Breast epithelium (tissue), 4 donors: ENCODE measurements at places on chromosomes 2 and 18. TPM values are rescaled to one million over a fixed set of nuclear protein-coding genes. Genes with fewer than 3 reads are reported as not detected.

The GPR39 gene
- total RNA-seq = 0.16 TPM

The MLPH gene
- total RNA-seq = 223 TPM

DNA sequence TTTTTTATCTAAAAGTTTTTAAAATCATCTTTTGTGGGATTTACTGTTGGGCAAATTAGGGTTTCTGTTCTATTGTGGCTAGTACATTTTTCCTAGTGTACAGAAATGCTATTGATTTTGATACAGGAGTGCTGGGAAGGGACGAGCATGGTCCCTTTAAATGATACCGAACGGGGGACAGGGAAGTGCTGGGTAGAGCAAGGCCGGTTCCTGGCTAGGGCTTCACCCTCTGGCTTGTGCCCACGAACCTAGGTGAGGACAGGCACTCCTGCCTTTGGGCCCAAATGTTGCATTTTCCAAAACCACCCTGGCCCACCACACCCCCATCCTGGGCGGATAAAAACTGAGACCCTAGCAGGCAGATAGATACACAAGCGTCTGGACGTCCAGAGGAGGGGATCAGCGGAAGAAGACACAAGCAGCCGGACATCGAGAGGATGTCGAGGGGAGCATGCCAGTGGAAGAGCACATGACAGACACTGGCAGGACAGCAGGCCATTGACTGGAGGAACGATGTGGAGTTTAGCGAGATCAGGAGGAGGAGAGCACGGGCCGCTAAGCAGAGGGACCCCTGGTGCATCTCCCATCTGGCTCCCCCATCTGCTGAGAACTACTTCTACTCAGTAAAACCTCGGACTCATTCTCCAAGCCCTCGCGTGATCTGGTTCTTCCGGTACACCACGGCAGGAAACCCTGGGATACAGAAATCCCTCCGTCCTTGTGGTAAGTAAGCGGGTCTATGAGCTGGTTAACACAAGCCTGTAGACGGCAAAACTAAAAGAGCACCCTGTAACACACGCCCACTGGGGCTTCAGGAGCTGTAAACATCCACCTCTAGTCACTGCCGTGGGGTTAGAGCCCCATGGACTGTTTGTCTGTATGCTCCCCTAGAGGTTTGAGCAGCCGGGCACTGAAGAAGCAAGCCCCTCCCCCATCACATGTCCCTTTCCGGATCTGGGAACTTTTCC lies 13.5 kb upstream of the CALCRL start:
- no peak for DNase-seq
- H3K27ac ChIP-seq = no peak overlapping the region
- H3K4me3 ChIP-seq = peak overlapping the region; percentile 37
- H3K27me3 ChIP-seq = no peaks in the 10 kb centered on the region
- peaks cover 7% of the 10 kb centered on the region for H3K36me3 ChIP-seq

- no peak overlapping the region for H3K4me3 ChIP-seq
- H3K36me3 ChIP-seq = no peaks in the 10 kb centered on the region
- no peaks in the 10 kb centered on the region for H3K4me1 ChIP-seq
Measured at GRCh38 chr2:175111200-175111657, 56.8 kb downstream of the ATF2 start.

The RGPD3 gene
- total RNA-seq = 1.6 TPM

DNA sequence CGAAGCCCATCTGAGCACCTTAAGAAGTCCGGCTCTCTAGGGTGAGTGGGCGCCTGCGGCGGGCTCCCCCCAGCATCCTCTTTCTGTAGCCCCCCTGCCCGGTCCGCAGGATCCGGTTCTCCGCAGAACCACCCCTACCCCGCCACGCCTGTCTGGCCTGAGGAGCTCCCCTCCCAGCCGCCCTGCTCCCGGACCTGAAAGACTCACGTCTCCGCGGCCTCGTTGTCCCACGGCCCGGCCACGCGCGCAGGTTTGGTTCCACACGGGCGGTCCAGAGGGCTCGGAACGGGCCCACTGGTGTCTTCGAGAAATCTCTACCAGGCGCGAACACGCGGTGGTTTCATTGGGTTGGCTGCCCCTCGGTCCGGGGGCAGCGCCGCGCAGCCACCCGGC lies 237 bp downstream of the SLC39A6 start:
- H3K36me3 ChIP-seq = no peaks in the 10 kb centered on the region
- no peak for DNase-seq
- H3K27me3 ChIP-seq = no peaks in the 10 kb centered on the region
- peak overlapping the region; percentile 90 for H3K4me3 ChIP-seq
- peak overlapping the region; percentile 98 for H3K27ac ChIP-seq

GRCh38 chr18:57294547-57294946 lies 57.8 kb upstream of the ST8SIA3 start:
- no peaks in the 10 kb centered on the region for H3K36me3 ChIP-seq
- H3K4me1 ChIP-seq = no peaks in the 10 kb centered on the region

The FSHR gene
- total RNA-seq = not detected

- no peak overlapping the region for H3K27ac ChIP-seq
- DNase-seq = no peak
- no peak overlapping the region for H3K4me3 ChIP-seq
- no peaks in the 10 kb centered on the region for H3K36me3 ChIP-seq
- no peaks in the 10 kb centered on the region for H3K4me1 ChIP-seq
Measured at GRCh38 chr2:55239656-55240222, 7.3 kb downstream of the RPS27A start.

The GEN1 gene
- 3.6 TPM for total RNA-seq

DNA sequence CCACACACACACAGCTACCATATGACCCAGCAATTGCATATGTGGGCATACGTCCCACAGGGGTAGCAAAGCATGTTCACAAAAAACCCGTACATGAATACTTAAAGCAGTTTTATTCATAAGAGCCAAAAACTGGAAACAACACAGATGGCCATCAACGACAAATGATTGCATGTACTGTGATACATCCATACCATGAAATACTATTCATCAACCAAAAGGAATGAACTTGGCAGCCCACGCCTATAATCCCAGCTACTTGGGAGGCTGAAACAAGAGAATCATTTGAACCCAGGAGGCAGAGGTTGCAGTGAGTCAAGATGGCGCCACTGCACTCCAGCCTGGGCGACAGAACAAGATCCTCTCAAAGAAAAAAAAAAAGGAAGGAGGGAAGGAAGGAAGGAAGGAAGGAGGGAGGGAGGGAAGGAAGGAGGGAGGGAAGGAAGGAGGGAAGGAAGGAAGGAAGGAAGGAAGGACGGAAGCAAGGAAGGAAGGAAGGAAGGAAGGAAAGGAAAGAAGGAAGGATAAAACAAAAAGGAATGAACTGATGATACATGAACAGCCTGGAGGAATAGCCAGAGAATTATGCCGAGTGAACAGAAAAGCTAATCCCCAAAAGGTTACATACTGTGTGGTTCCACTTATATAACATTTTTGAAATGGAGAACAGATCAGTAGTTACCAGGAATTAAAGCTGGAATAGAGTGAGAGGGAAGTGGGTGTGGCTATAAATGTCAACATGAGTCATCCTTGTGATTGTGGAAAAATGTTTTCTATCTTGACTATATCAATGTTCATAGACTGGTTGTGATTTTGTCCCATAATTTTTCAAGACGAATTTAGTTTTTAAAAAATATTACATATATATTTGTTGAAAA lies 19.6 kb upstream of the YPEL5 start:
- no peaks in the 10 kb centered on the region for H3K4me1 ChIP-seq
- H3K36me3 ChIP-seq = no peaks in the 10 kb centered on the region
- H3K27ac ChIP-seq = no peak overlapping the region
- H3K27me3 ChIP-seq = no peaks in the 10 kb centered on the region
- DNase-seq = no peak

The DLX2 gene
- total RNA-seq = 0.44 TPM

DNA sequence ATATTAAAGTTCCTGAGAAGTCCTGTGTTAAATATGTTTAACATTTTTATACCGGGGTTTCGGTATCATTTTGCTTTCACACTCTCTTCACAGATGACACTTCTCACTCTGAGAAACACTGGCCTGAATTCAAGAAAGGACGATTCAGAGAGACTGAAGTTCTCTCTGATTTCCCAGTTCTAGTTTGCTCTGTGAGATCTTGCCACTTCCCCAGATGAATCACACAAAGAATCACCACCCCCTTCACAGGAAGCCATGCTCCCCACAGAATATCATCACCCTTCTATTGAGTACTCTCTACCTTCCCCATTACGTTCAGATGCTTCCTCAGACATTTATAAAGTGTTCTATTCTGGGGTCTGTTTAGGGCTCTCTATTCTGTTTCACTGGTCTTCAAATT lies 16.1 kb upstream of the CD207 start:
- no peak overlapping the region for H3K4me3 ChIP-seq
- no peaks in the 10 kb centered on the region for H3K27me3 ChIP-seq
- H3K27ac ChIP-seq = no peak overlapping the region
- H3K4me1 ChIP-seq = no peaks in the 10 kb centered on the region
- DNase-seq = no peak
- no peaks in the 10 kb centered on the region for H3K36me3 ChIP-seq

DNA sequence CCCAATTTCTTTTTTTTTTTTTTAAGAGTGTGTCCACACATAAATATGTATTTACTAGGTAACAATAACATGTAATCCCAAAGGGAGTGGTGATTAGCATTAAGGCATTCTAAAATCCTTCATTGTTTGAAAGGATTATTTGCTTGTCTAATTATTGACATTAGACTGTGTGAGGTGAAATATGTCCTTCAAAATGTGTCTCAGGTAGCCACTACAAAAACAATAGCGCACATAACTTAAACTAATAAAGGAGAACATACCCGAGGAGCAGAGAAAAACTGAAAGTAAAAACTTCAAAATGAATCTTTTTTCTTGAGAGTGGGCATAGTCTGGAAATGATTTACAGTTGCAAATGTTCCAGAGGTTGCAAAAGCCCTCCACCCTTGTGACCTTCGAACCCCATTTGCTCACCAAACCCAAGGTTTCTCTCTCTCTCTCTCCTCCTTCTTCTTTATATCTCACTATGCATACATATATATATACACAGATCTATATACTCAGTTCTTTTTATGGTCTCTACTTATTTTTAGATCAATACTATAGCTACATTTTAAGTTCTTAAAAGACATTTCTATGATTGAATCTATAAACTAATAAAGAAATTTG lies 24.4 kb upstream of the FRZB start:
- no peak overlapping the region for H3K27ac ChIP-seq
- no peaks in the 10 kb centered on the region for H3K27me3 ChIP-seq

GRCh38 chr2:121777699-121778058 lies 22.2 kb downstream of the TSN start:
- no peaks in the 10 kb centered on the region for H3K27me3 ChIP-seq
- no peak overlapping the region for H3K27ac ChIP-seq

DNA sequence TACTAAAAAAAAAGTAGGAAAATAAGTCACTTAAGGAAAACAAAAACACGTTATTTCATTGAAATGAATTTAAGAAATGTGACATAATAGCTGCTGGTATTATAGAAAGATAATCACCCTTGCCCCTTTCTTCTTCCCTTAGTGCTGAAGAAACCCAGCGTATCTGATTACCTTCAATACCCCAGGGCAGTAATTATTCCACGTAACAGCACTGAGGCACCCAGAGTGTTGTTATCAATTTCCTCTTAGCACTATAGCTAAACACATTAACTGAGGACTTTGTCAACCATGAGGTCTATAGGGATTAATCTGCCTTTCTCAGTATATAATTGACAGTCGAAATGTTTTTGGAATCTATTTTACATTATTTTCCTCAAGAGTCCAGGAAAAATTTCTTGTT lies 180.0 kb upstream of the NXPH2 start:
- no peaks in the 10 kb centered on the region for H3K36me3 ChIP-seq
- no peak overlapping the region for H3K4me3 ChIP-seq
- no peaks in the 10 kb centered on the region for H3K4me1 ChIP-seq
- H3K27me3 ChIP-seq = no peaks in the 10 kb centered on the region
- DNase-seq = no peak
- H3K27ac ChIP-seq = no peak overlapping the region

GRCh38 chr2:173989160-173989883 lies 24.1 kb upstream of the SP3 start:
- H3K27me3 ChIP-seq = no peaks in the 10 kb centered on the region
- no peaks in the 10 kb centered on the region for H3K36me3 ChIP-seq
- H3K4me3 ChIP-seq = no peak overlapping the region
- no peak for DNase-seq

GRCh38 chr2:81495556-81495955 lies 1191.0 kb upstream of the LRRTM1 start:
- no peak for DNase-seq
- no peaks in the 10 kb centered on the region for H3K4me1 ChIP-seq
- H3K27me3 ChIP-seq = no peaks in the 10 kb centered on the region

DNA sequence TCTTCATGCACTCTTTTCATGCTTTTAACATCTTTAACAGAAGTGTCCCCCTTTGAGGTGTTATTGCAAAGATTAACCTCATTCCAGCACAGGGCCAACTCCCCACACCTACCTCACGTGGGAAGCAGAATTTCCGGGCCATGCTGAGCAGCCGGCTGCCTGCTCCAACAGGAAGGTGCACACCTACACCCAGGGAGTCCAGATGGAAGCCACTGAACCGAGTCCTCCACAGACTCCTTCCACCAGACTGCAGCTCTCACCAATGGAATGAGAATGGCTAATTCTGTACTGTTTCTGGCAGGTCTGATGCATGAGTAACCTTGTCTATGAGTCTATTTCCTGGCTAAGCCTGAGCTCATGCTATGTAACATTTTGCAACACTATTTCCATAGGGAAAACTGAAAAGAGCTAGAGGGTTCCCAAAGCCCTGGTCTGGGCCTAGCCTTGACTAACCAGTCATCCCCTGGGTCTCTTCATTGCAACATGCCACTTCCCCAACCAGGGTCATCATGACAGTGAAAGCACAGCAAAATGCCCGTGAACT lies 11.0 kb downstream of the ERFE start:
- no peaks in the 10 kb centered on the region for H3K27me3 ChIP-seq
- H3K27ac ChIP-seq = no peak overlapping the region
- H3K36me3 ChIP-seq = no peaks in the 10 kb centered on the region
- no peaks in the 10 kb centered on the region for H3K4me1 ChIP-seq
- no peak for DNase-seq

The PSMA8 gene
- total RNA-seq = not detected

DNA sequence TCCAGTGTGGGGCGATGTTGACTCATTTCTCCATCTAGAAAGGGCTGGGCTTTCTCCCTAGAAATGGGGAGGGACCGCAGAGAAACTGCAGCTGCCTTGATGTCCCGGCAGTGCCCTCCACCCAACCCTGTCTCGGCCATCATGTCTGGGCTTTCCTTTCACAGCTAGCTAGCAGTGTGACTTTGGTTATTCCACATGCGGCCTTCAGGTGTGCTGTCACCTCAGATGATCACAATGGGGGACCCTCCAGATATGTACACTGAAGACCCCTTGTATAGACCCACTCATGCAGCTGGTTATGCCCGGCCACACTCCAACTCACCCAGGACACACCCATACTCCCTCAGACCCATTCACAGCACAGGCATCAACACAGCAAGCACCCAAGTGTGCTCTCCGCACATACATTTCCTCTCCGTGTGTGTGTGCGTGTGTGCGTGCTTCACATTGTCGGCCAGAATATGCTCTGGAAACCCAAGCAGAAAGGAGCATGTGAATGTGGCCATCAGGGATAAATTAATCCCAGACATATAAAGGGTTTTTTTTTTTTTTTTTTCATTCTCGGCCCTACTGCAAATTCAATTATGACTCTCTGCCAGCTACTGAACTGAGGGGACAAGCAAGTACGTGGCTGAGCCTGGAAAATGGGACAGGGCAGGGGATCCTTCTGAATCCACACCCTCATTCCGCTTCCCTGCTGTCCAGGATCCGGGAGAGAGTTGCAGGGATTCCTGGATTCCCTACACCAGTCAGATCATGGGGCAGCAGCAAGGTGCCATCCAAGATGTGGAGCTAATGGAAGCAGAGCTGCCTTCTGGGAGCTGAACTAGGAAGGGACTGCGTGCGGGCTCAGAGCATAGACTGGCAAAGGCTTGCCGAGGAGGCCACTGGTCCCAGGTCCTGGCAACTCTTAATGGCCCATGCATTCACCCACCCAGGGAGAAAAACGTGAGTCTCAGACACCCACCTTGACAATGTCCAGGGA lies 240.2 kb downstream of the DYSF start:
- no peak overlapping the region for H3K27ac ChIP-seq
- DNase-seq = no peak
- no peaks in the 10 kb centered on the region for H3K36me3 ChIP-seq
- no peak overlapping the region for H3K4me3 ChIP-seq
- H3K27me3 ChIP-seq = no peaks in the 10 kb centered on the region
